ENCODE measurements at places on chromosomes 7 and 10.

GRCh38 chr7:76234931-76235441, 33.3 kb downstream of the SRRM3 start:
- DNase-seq, result peak; percentile 47

DNA sequence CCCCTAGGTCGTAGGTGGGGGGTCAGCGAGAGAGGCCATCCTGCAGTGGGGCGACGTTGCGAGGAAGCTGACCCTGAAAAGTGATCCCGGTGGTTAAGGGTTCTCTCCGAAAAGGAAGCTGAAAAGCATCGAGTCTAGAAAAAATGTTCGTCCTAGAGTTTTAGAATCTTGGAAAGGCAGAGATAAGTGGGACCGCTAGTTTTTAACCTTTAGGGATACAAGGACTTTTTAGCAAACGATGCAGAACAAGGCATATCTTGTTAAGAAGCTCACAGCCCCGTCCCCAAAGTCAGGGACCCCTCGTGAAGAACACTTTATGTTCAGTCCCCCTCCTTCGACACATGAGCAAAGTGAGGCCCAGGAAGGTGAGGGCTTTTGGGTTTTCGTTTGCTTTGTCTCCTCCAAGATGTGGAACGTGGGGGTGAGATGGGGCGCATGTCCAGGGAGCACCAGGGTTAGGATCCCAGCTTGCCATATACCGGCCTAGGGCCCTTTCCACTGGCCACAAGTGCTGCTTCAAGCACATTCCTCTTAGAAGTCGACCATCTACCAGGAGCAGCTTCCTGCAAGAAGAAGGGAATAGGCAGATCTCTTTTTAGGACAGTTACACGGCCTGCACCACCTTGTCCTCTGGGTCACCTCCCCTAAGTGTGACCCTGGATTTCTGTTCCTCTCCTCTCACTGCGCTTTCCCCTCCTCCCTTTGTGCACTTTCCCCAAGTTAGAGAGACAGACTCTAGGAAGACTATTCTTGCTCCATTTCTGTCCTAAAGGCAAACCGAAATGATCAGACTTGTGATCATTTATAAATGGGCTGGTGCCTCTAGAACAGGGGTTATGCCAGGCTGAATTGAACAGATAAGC, 969 bp downstream of the SLC35G1 start:
- no peak for DNase-seq

DNA sequence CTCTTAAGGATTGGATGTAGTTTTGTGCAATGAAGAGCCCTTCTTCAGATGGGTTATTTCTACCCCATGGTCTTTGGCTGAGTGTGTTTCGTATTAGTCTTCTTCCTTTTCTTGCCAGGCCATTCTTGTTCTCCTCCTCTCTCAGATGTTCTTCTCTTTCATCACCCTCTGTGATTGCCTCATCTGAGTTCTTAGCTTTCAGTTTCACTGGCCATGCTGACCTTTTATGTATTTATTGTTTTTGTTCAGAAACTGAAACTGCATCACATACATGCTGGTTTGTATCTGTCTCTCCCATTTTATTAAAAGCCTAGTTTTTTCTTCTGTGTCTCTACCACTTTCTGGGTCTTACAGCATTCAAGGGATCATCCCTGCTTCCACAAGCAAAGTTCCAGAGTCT, 21.7 kb upstream of the PCGF5 start:
- DNase-seq, result peak; percentile 62

- DNase-seq, result no peak
Observed at GRCh38 chr7:99173787-99174186, 29.9 kb upstream of the SMURF1 start.

DNA sequence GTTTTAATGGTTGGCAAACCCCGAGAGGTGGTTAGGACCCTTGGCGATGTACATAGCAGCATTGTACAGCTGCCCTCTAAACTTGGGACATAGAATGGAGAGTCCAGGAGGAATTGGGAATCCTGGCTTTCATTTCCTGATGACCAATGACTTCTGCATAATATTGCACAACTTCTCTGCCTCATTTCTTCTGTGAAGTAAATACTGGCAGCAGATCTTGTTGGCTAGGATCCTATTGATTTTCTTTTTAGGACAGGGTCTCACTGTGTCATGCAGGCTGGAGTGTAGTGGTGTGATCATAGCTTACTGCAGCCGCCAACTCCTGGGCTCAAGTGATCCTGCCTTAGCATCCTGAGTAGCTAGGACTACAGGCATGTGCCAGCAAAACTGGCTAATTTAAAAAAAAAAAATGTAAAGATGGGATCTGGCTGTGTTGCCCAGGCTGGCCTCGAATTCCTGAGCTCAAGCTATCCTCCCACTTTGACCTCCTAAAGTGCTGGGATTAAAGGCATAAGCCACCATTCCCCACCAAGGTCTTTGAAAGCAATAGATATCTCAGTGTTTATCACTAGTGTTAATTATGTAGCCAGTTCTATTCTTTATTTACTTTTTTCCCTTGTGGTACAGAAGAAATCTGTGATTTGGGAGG, 58.1 kb downstream of the PODXL start:
- no peak for DNase-seq

GRCh38 chr7:151873402-151873965, 3.4 kb downstream of the PRKAG2 start:
- no peak for DNase-seq

DNA sequence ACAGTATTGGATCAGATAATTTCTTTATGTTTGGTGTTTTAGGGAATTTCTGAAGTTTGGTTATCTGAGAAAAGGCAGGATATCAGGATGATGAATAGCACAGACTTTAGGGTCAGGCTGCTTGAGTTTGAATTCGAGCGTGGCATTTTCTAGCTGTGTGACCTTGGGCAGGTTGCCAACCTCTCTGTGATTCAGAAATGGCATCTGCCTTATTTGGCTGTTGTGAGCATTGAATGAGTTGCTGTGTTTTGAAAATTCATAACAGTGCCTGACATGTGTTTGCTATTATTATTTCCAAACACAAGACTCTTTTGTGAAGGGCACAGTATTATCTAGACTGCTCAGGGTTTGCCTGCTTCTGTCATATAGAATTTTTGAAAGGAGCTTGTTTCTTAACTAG, 66.9 kb downstream of the NXPH1 start:
- no peak for DNase-seq

GRCh38 chr7:106255246-106255645, 29.5 kb downstream of the NAMPT start:
- no peak for DNase-seq

DNA sequence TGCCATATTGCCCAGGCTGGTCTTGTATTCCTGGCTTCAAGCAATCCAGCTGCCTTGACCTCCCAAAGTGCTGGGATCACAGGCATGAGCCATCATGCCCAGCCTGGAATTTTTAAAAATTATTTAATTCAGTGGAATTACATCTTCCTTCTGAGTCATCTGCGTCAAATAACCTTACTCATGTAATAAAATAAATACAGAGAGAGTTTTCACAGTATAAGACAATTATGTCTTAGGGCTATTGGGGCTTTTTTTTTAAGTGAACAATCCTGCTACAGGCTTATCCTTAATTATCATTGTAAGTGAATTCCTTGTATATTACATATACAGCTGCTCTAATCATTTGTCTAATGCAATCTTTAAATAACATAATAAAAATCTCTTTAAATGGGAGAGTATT, 108.3 kb downstream of the MAPK8 start:
- DNase-seq, result no peak

- no peak for DNase-seq
Observed at GRCh38 chr7:134567368-134567767, 18.5 kb downstream of the AKR1B15 start.

All from CD4-positive, alpha-beta T cell treated with Interleukin-4 for 4 hours (primary cell).